Neural crest cell (in vitro differentiated cells): ENCODE measurements at places on chromosomes 5 and 9. TPM values are rescaled to one million over a fixed set of nuclear protein-coding genes. Genes with fewer than 3 reads are reported as not detected.

DNA sequence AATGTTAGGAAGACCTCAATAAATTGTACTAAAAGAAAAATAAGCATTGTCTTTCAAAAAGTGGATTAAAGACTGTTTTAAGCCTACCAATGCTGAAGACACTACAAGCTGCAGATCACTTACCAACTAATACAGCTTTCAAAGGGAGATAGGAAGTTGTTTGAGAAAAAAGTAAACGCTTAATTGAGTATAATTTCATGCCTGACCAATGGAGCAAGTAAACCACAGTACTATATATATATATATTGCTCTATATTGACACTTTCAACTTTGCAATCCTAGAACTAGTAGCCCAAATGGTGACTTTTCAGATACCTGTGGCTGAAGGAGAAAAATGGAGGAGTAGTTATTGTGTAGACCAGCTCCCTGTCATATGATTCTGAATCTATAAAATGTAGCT, 85.7 kb downstream of the FREM1 start:
- no peak overlapping the region for H3K4me3 ChIP-seq
- H3K27me3 ChIP-seq = no peaks in the 10 kb centered on the region
- no peaks in the 10 kb centered on the region for H3K4me1 ChIP-seq
- H3K27ac ChIP-seq = no peak overlapping the region
- no peak for DNase-seq

DNA sequence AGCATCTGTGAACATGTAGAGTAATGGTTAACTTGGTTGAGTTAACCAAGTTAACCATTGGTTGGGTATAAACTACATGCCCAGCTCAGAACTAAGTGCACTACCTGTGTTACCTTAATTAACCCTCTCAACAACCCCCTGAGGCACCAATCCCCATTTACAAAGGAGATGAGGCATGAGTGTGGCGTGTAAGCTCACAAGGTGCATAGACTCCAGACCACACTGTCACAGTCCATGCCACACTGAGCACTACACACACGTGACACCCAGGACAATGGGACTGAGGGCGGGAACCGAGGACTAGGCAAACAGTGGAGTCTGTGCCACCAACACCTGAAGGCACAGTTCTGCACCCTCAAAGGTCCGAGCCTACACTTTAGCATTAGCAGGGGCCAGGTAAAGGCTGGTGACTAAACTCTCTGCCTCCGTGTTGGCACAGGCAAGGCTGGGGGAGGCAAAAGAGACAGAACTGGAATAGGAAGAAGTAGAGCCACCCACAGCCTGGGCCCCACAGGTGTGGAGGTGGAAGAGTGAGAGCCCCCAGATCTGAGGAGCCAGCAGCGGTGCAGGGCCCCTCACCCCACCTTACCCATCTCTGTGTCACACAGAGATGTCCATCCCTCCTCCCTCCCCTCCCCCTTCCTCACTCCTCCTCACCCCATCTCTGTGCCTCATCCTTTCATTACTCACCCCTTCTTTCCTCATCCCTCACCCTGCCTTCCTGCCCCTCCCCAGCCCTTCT, 2.2 kb upstream of the DNAJB5 start:
- H3K4me3 ChIP-seq = peak overlapping the region; percentile 31
- DNase-seq = no peak
- peaks cover 58% of the 10 kb centered on the region for H3K4me1 ChIP-seq
- no peak overlapping the region for H3K27ac ChIP-seq

DNA sequence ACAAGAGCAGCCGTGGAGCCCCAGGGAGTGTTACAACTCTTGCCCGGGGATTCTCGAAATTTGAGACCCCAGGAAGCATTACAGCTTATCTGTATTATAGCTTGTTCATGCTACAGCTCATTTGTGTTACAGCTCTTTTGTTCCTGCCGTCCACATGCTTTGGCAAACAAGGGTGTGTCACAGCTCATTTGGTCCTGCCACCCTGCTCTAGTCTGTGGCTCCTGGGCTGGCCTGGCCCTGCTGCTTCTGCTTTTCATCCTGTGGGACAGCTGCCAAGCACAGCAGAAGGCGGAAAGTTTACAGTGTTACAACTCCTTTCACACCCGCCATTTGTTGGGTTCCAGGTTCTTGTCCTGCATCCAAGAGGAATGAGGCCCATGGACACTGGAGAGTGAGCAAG, 685.0 kb downstream of the SLCO4C1 start:
- H3K4me3 ChIP-seq = no peak overlapping the region
- no peaks in the 10 kb centered on the region for H3K27me3 ChIP-seq
- no peak overlapping the region for H3K27ac ChIP-seq
- DNase-seq = no peak
- H3K4me1 ChIP-seq = peaks cover 4% of the 10 kb centered on the region

DNA sequence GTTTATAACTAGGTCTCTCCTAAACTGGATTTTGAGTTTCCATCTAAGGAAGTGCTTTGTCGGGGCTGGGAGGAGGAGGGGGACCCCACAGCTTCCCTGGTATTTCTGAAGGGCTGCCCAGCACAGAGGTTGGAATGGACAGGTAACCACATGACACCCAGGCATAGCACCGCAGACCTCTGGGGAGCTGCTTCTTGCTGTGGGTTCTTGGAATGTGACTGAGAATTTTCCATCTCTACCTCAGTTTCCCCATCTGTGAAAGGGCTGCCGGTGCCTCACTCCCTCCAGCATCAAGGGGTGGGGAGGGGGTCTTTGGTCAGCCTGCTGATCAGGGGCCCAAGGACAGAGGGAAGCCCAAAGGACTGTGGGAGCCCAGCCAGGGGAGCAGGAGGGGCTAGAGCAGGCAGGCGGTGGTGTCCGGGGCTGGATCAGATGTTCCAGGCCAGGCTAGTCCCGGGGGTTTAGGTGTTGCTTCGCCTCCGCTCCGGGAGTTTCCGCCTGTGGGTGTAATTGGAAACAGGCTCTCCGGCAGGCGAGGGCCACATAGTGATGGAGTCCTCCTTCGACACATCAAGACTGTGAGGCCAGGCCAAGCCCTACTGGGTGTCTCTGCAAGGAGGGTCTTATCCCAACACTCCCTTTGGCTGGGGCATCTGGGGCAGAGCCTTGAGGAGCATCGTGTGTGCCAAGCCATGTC, 3.3 kb downstream of the OLFML2A start:
- peaks cover 36% of the 10 kb centered on the region for H3K27me3 ChIP-seq
- no peaks in the 10 kb centered on the region for H3K36me3 ChIP-seq
- peak overlapping the region; percentile 78 for H3K4me3 ChIP-seq

PRRX2 gene
- 0.65 and 0.68 TPM in 2 replicates for total RNA-seq

DNA sequence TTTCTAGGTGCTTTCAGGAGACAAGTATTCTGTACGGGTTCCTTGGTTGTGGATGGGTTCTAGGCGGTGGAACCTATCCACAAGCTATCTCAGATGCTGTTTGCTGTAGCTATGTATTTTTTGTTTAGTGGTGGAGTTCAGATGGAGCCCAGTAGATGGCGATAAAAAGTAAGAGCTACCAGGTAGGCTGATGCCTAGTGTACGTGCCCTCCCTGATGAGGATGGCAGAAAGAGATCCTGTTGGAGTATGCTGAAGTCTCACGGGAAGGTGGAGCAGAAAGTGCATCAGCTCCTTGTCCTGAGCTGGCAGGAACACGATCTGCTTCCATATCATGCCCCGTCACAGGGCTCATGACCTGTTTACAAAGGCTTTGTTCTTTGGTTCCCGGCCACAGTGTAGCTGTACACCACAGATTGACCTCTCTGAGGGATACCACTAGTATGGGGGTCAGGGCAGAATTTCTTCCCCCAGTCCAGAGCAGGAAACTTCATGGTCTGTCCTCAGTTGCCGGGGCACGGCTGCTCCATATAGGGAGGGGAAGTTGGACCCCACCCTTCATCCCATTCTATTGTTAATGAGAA, 12.6 kb upstream of the UGT3A2 start:
- DNase-seq = peak; percentile 12
- H3K27ac ChIP-seq = no peak overlapping the region
- H3K4me3 ChIP-seq = no peak overlapping the region
- H3K4me1 ChIP-seq = peaks cover 15% of the 10 kb centered on the region
- peaks cover 2% of the 10 kb centered on the region for H3K27me3 ChIP-seq
- no peaks in the 10 kb centered on the region for H3K36me3 ChIP-seq

ENDOG gene
- total RNA-seq = 21.9 and 23.7 TPM in 2 replicates

FOXD4L6 gene
- 0.30 and 0.48 TPM in 2 replicates for total RNA-seq

GRCh38 chr5:134524272-134524825, 1.1 kb upstream of the JADE2 start:
- peaks cover 62% of the 10 kb centered on the region for H3K27me3 ChIP-seq
- DNase-seq = peak; percentile 28
- H3K27ac ChIP-seq = no peak overlapping the region
- no peaks in the 10 kb centered on the region for H3K36me3 ChIP-seq
- H3K4me3 ChIP-seq = peak overlapping the region; percentile 93

DNA sequence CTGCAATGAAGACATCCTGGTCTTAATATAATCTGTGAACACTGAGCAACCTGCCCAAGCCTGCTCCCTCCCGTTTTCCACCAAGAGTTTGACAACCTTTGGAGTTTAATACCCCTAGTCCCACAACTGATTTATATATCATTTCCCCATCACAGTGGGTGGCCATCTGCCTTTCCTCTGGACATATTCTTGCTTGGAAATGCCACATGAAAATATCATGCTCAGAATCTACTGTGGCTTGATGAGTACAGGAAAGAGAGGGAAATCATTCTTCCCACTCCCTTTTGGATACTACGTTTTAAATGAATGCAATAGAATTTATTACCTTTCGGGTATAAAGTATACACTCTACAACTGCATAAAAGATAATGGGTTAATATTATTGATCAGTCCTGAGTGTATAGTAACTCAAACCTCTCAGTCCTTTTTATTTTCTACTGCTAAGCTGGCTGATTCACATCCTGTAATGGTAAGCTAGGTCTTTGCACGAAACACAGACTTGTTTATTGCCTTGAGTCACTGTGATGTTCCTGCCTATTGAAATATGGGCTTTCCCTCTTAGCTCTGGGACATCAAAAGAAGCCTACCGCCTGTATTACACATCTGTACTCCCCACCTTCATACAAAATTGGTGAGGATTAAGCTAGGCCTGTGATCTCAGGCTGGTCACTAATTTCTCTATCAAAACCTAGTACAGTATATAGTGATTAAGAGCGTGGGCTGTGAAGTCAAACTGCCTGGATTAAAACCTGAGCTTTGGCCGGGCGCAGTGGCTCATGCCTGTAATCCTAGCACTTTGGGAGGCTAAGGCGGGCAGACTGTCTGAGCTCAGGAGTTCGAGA, 67.6 kb upstream of the NR5A1 start:
- H3K36me3 ChIP-seq = peaks cover 2% of the 10 kb centered on the region
- peaks cover 15% of the 10 kb centered on the region for H3K4me1 ChIP-seq
- H3K4me3 ChIP-seq = no peak overlapping the region

GRCh38 chr5:68214482-68215207, 911 bp upstream of the PIK3R1 start:
- peak overlapping the region; percentile 94 for H3K4me3 ChIP-seq
- H3K36me3 ChIP-seq = peaks cover 18% of the 10 kb centered on the region
- no peaks in the 10 kb centered on the region for H3K27me3 ChIP-seq
- peak overlapping the region; percentile 90 for H3K27ac ChIP-seq

GRCh38 chr5:14038341-14038959, 94.0 kb upstream of the DNAH5 start:
- H3K36me3 ChIP-seq = no peaks in the 10 kb centered on the region
- H3K4me3 ChIP-seq = no peak overlapping the region
- H3K27me3 ChIP-seq = no peaks in the 10 kb centered on the region
- peaks cover 36% of the 10 kb centered on the region for H3K4me1 ChIP-seq

- no peaks in the 10 kb centered on the region for H3K36me3 ChIP-seq
- no peak overlapping the region for H3K4me3 ChIP-seq
- DNase-seq = no peak
- no peaks in the 10 kb centered on the region for H3K27me3 ChIP-seq
- no peak overlapping the region for H3K27ac ChIP-seq
- no peaks in the 10 kb centered on the region for H3K4me1 ChIP-seq
These were observed 130.4 kb upstream of the RASA1 start for GRCh38 chr5:87137283-87137682.

- no peak for DNase-seq
- no peak overlapping the region for H3K27ac ChIP-seq
- no peak overlapping the region for H3K4me3 ChIP-seq
- no peaks in the 10 kb centered on the region for H3K27me3 ChIP-seq
- H3K4me1 ChIP-seq = no peaks in the 10 kb centered on the region
These were observed 438 bp downstream of the SOX30 start for GRCh38 chr5:157651623-157652376.

- H3K27me3 ChIP-seq = no peaks in the 10 kb centered on the region
- H3K4me3 ChIP-seq = no peak overlapping the region
- peaks cover 8% of the 10 kb centered on the region for H3K4me1 ChIP-seq
- no peak for DNase-seq
- H3K36me3 ChIP-seq = no peaks in the 10 kb centered on the region
These were observed 81.9 kb downstream of the PALM2AKAP2 start for GRCh38 chr9:109861918-109862317.

CDKN2B-AS1 gene
- 0.21 TPM in 1 of 2 replicates, not detected in the other for total RNA-seq

- no peaks in the 10 kb centered on the region for H3K36me3 ChIP-seq
- no peak overlapping the region for H3K27ac ChIP-seq
- H3K4me3 ChIP-seq = no peak overlapping the region
- DNase-seq = no peak
These were observed 22.0 kb upstream of the NIPBL start for GRCh38 chr5:36854402-36855140.

- H3K27ac ChIP-seq = peak within 1 kb of the TSS; percentile 75
- H3K36me3 ChIP-seq = no peaks in the 10 kb centered on the region
- DNase-seq = peak; percentile 68
- peaks cover 29% of the 10 kb centered on the region for H3K4me1 ChIP-seq
- no peaks in the 10 kb centered on the region for H3K27me3 ChIP-seq
These were observed at the start of gene RMND5B for GRCh38 chr5:178130576-178131445. TSS of gene RMND5B (plus strand) at chr5:178131014. CDS start at chr5:178138120, 7,106 bp downstream.

- H3K4me1 ChIP-seq = no peaks in the 10 kb centered on the region
- no peaks in the 10 kb centered on the region for H3K27me3 ChIP-seq
- no peak overlapping the region for H3K4me3 ChIP-seq
- no peak for DNase-seq
These were observed 1407.8 kb upstream of the C9orf72 start for GRCh38 chr9:28981129-28981528.

STPG3 gene
- total RNA-seq = 0.26 TPM in 1 of 2 replicates, not detected in the other

DNA sequence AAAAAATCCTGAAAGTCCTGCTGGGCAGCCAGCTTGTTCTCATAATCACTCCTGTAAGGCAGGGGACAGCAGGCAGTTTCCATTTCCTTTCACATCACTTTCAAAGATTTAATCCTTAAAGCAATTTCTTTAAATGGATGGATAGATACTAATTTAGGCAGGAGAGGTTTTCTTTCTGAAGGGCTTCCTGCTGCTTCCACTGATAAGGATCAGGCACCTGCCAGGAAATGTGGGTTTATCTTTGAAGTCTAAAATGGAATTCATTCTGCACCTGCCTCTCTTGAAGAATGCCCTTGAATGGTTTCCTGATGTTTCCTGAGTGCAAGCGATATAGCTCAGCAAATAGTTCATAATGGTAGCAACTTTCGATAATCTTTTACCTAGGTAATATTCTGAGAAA, 64.5 kb downstream of the STARD4 start:
- H3K4me3 ChIP-seq = no peak overlapping the region
- no peaks in the 10 kb centered on the region for H3K27me3 ChIP-seq
- H3K27ac ChIP-seq = no peak overlapping the region
- DNase-seq = no peak

- H3K4me1 ChIP-seq = no peaks in the 10 kb centered on the region
- no peak for DNase-seq
- H3K27me3 ChIP-seq = peaks cover 2% of the 10 kb centered on the region
- no peak overlapping the region for H3K4me3 ChIP-seq
- peaks cover 5% of the 10 kb centered on the region for H3K36me3 ChIP-seq
These were observed 385.2 kb downstream of the SPOCK1 start for GRCh38 chr5:137113939-137114338.
